Naive thymus-derived CD8-positive, alpha-beta T cell (primary cell): ENCODE measurements at places on chromosomes 16 and 17.

- no peak for DNase-seq
Observed at GRCh38 chr17:58248955-58249269, 10.5 kb downstream of the LPO start.

DNA sequence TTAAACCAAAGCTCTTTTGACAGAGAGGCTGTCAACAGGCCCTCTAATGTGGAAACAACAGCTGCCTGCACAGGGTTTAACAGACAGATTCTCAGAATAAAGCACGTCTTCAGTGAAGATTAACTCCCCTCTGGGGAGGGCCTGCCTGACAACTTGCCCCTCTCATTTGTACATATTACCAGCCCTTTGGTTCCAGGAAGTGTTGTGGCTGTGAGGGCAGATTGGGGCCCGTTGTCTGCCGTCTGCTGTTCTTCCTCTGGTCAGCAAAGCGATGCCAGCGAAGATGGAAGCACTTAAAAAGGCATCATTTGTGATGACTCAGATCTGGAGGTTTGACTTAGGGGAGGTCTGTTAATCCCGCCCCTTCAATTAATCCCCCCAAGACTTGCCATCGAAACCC lies 177.0 kb upstream of the IRX6 start:
- DNase-seq, result no peak

DNA sequence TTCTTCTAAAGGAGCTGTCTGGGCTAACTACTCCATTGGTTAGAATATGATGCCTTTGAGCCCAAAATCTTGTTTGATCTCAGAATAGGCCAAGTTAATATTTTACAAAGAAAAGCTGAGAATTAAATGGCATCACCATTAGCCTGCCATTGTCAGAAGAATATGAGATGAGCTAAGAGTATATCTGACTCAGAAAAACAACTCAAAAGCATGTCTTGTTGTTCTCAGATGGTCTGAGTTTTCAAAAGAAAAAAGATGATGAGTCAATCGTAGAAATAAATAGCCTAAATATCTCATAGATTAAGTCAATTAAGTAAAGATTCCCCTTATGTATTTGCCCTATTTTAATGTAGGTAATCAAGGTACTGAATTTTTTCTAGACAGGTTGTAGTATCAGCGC lies 197.1 kb upstream of the TBX2 start:
- DNase-seq, result no peak

DNA sequence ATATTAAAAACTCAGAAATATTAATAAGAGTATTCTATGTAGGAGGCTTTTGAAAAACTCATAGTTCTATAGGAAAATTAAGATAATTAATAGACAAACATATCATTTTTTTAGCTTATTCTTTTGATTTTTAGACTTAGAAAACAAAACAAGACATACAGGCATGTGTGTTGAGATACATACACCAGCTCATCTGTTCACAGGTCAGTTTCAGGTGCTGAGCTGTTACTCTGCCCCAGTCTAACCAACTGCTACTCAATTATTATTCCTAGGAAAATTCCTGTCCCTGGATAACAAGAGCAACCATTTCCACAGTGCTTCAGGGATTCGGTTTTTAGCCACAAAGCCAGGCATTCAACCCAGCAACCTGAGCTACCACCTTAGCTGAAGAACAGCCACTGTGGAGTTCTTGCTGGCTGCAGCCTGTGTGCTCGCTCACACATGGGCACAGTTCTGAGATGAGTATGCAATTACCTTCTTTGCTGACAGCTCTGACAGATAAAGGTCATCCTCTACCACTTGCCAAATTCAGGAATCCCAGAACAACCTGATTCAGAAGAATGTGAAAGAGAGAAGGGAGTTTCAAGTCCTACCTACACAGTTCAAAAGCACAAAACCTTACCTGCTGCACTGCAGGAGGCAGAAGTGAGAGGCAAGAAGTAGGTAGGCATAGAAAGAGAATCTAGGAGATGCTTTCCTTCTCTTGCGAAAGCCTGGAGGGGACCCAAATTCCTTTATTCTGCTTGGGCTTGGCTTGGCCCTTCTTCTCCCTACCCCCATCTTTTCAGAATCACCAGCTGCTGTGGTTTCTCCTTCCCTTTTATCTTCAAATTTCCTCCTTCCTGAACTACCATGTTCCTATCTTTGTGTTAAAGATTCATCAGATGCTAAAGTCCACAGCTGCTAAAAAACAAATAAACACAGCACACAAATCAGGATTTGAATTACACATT lies 62.7 kb downstream of the TEX2 start:
- no peak for DNase-seq

- no peak for DNase-seq
Observed at GRCh38 chr16:75250809-75251279, 580 bp downstream of the BCAR1 start.

- no peak for DNase-seq
Observed at GRCh38 chr16:88530858-88531203, 39.4 kb upstream of the ZC3H18 start.

DNA sequence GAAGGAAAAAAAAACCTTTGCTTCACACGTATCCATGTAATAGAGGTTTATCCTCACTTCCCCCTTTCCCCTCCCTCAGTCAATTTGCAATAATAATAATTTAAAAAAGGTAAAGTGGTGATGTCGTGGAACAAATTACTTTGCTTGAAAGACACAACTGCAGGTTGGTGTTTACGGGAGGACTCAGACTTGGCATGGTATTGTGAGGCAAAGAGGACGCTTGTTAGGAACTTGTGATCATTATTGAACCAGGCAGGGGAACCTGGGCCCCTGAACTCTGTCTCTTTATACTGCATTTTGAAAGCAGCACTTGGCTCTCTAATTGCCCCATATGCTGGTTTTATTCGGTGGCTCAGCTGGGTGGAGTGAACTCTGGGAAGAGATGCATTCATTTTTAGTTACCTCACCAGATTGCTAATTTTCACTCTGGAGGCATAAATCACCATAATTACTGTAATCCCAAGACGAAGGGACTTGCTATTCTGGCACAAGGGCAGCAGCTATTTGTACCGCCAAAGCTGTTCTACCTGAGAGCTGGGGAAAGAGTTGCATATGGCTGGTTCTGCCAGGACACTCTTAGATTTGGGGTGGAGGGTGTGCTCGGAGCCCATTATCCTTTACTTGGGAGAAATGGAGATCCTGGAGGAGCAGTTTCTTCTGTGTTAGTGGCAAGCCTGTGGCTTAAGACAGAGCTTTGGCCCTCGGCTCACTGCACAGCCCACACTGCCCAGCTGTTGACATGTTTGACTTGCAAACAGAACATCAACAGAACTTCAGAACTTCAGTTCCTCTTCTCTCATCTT lies 5.7 kb upstream of the DHX8 start:
- no peak for DNase-seq

GRCh38 chr16:59905131-59905530 lies 1171.0 kb upstream of the GOT2 start:
- no peak for DNase-seq

DNA sequence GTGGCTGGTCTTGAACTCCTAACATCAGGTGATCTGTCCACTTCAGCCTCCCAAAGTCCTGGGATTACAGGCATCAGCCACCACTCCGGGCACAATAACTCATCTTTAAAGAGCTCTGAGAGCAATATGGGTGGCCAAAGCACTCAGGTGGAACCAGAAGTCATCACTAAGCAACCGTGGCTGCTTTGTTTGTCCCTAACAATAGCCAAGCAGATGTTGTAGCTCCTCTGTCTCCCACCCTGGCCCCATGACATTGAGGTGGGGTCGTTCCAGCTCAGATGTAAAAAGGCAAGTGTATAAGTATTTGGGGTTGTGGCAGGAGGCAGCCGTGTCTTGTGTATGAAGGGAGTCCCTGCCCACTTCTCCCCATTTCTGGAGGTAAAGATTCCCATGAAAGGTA lies 3.7 kb upstream of the SCIMP start:
- DNase-seq, result no peak

DNA sequence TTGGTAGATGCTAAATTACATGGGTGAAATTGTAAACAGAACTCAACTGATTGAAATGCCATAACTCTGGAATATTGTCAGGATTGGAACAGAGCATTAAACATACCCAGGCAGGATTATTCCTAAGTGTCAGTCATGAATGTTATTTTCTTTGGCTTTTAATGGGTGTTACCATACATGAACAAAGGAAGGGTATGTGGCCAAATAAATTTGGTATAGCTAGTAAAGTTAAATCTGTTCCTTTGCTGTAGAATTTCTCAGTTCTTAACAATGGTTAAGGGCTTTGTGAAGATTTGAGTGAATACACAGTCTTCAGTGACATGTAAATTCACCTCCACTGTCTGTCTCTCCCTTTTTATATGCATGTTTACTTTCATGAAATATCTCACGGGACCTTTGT lies 679.5 kb upstream of the CDH8 start:
- no peak for DNase-seq

GRCh38 chr17:20092261-20092867 lies 83.2 kb downstream of the SPECC1 start:
- no peak for DNase-seq

GRCh38 chr17:75414488-75414887 lies 9.0 kb upstream of the GRB2 start:
- DNase-seq, result no peak

DNA sequence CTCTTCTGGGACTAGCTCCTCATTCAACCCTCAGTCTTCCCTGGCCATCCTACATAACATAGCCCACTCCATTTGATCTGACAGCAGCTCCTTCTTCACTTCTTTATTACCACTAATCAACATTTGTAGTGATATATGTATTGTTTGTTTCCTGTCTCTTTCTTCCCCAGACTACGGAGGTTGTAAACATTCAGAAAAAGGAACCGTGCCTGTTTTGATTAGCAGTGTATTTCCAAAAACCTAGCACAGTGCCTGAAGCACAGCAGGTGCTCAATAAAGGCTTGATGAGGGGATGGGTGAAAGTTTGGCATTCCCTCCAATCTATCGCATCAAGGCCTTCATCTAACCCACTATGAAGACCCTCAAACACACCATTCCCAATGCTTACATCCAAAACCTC lies 150.8 kb downstream of the XYLT1 start:
- DNase-seq, result no peak

- DNase-seq, result no peak
Observed at GRCh38 chr16:15618392-15618791, 24.6 kb downstream of the MARF1 start.

DNA sequence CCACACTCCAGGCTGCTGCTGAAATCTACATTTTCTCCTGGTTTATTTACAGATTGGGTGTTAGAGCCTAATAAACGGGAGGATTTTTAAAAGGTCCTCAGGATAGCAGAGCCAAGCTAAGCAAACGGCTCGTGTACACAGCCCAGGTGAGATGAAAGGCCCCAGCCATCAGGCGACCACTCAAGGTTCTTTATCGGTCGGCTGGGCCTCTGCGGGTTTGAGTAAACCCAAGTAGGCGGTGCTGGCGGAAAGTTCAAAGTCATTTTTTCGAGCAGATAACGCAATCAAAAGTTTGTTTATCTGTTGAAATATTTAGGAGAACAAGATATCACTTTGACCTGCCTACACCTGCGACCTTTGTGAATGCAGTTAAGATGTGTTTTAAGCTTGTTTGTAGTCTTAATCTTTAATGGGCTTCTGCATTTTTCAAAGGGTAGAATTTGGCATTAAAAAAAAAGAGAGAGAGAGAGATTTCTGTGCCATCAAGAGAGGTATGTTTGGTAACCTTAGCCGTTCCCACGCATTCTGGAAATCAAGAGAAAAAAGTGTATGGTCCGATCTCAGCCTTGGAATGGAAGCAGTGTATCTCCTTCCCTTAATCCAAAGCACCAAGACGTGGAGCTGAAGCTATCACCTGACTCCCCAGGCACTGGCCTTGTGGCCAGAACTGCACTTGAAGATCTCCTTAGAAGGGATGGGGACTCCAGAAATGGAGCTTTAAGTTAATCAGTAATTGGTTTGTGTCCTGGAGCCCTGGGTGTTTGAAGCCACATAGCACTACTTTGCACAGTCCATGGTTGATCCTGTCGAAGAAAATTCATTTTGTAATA lies 301.7 kb upstream of the IRX5 start:
- DNase-seq, result no peak
